ENCODE measurements at places on chromosomes 1 and 21.

DNA sequence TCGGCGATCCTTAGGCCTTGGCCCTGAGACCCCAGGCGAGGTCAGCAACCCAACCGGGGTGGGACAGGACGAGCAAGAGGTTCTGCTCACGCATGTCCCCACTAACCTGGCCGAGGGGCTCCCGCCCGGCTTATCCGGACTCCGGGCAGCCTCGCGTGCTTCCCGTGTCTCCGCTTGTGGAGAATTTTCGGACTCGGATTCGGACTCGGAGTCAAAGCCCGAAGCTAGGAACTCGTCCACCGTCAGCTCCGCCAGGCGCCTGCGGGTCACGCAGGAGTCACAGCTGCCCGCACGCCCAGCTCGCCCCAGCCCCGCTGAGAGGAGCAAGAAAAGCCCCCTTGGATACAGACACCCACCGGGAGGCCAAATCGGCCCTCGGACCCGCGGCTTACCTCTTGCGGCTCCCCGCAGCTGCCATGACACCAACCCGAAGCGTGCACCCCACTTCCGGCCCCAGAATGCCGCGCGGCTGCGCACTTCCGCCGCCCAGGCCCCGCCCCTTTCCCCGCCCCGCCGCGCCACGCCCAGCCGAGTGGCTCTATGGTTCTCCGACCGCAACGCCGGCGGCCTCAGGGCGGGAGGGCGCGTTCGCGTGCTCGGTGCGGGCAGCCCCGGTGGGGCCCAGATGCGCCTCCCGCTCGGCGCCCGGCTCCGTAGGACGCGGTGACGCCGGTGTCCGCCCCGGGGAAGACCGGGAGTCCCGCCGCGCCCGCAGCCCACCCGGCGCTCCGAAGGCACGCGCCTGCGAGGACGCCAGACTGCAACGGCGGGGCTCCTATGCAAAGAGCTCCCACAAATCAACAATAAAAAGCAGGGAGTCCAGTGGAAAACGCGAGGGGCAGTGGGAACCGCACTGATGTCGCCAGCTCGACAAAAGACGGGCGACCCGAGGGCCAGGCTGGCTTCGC, at the start of gene NOC2L:
Gene NOC2L (minus strand): TSS at position 434 of the 908 bp plus-strand sequence. CDS start 16 bp downstream, at position 418.
- DNase-seq = peak; percentile 76

DNA sequence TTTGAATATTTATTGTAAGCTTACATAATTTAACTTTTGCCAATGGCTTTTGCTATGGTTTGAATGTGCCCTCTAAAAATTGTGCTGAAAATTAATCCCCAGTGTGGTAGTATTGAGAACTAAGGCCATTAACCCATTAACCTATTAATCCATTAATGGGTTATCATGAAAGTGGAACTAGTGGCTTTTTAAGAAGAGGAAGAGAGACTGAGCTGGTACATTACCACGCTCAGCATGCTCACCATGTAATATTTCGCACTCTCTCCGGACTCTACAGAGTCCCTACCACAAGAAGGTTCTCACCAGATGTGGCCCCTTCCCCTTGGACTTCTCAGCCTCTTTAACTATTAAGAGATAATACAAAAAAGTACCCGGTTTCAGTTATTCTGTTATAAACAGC, 164.4 kb upstream of the ZRANB2 start:
- DNase-seq = no peak

DNA sequence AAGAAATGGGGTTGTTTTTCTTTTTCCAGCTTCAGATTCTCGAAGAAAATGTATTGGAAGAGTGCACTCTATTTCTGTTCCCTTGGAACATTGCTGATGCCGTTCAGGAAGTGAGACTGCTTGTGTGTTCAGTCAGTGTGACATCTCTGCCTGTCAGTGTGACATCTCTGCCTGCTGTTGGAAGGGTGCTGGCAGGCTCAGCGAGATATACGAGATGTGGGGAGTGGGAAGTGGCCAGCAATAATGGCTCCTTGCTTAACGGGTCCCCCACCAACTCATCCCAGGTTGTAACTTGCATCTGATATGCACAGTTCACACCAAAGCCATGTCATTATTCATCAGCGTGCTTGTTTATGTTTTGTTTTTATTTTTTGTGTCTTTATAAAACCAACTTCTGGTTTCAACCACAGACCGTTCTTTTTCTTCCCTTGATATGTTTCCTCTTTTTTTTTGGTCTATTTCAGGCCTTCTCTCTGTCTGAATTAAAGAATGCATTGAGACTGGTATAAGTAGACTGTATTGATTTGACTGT, 145.4 kb downstream of the GALNT2 start:
- DNase-seq = peak; percentile 55

DNA sequence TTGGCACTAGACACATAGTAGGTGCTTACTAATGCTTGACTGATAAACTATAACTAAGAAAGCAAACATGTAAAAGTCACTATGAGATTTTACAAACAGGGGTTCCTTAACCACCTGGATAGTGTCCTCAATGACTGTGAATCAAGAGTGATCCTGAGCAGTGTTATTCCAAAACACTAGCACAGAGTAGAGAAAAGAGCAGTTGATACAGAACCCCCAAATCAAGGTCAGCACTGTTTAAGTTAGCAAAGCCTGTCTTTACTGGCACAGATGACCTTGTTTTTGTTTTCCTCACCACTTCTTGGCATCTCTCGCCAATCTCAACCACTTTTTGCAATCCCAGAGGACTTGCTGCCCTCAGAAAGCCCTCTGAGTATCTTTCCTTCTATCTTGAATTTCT, 50.7 kb downstream of the BCL9 start:
- no peak for DNase-seq

DNA sequence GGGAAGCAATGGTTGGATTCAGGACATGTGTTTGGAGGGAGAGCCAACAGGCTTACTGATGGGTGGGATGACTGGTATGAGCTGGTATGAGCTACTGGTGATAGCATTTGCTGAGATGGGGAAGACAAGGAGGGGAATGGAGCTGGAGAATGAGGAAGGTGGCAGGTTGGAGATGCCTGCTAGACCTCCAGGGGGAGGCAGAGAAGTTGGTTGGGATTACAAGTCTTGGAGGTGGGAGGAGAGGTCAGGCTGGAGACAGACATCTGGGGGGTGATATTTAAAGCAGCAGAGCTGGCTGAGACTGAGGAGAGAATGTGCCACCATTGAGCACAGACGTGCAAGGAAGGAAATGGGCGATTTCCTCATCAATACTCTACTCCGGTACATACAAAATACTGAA, 31.8 kb upstream of the ENO1 start:
- no peak for DNase-seq

DNA sequence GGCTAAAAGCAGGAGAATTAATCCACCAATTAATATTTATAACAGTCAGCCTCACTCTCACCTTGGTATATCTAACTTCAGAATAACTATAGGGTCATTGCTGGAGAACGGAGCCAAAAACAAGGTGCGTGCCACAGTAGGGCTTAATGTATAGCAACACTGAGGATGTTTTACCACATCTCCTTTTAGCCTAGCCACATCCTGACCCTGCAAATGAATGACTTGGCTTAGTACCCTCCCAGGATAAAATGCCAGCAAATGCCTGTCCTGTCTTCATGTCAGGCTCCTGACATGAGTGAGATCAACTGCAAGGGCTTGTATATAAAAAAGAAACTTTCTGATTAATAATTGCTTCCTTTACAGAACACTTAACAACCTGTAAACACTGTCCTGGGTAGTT, 2.7 kb upstream of the CDC42BPA start:
- DNase-seq = no peak

- DNase-seq = peak; percentile 28
Observed at GRCh38 chr21:23016617-23017016, 2018.4 kb downstream of the NCAM2 start.

DNA sequence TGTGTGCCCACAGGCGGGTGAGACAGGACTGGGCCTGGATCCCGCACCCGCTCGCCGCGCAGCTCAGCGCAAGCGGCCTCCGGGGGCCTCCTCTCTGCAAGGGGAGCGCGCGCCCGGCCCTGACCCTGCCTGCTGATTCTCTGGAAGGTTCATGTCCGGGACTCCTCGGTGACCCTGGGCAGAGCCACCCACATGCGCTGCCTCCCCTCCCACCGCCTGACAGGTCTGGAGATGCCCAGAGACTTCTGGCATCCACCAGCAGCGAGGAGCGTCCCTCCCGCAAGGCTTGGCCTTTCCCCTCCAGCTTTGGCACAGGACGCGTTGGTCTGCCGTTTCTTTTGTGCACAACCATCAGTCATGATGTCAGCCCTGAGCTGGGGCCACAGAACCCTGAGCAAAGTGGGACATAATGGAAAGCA, 42.0 kb upstream of the COL6A2 start:
- no peak for DNase-seq

DNA sequence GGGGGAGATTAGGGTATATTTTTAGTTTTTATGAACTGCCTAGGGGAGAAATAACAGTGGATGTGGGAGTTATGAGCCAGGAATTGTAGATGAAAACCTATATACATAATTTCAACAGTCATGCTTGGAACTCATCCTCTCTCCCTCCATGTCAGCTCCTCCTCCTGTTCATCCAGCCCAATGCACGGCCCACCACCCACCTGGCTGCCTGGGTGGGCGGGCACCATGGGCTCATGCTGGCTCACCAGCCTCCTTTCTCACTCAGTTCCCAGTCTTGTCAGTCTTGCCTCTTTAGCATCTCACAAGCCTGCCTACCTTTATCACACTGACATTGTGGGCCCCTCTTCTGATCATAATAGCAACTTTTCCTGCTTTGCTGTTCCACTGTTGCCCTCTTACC, 336.0 kb downstream of the DISC1 start:
- DNase-seq = no peak

DNA sequence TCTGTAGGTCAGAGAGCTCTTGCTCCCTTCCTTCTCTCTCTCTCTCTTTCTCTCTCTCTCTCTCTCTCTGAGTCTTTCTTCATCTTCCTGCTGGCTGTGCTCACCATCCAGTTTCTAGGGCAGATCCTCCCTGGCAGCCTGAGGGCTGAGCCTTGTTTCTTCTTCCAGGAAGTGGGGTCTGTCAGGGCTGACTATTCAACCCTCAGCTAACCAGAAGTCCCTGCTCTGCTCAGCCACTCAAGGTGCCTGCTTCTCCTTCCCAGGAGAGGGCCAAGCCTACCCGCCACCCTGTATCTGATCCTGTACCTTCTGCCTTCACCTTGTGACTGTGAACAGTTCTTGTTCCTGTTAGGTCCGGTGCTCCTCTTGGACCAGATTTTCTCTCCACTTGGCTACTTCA, 107.6 kb upstream of the ETV3 start:
- no peak for DNase-seq

DNA sequence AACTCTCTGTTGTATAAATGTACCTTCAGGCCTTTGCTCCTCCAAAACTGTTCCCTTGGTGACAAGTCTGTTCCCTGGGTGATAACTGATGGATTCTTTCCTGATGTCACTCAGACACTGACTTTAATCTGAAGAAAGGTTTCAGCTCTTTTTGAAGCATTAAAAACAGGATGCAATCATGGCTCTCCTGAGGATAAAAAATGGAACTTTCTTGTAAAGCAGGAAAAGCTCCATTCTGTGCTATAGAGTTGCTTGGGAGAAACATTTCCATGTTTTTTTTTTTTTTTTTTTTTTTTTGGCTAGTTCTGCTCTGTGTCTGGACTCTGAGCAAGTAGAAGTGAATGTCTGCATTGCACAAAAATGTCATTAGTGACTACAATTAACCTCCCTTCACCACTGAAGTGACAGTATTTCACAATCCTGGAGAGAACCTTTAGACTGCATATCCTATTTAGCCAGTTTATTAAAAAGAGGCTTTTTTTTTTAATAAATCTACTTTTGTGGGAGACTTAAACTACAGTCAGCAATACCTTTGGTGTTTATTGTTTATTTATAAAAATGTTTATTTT, 101.7 kb upstream of the PRMT6 start:
- no peak for DNase-seq

GRCh38 chr21:38139380-38140168, 117.2 kb upstream of the KCNJ15 start:
- no peak for DNase-seq

GRCh38 chr1:29625084-29625420, 388.7 kb downstream of the PTPRU start:
- no peak for DNase-seq

Measured in Kasumi-1 (cell line).